ENCODE measurements at places on chromosomes 3 and 15.

GRCh38 chr15:41554915-41555314 is 4.1 kb upstream of the TYRO3 start:
- no peak for DNase-seq

GRCh38 chr15:64895285-64896065 is 16.2 kb upstream of the ANKDD1A start:
- no peak for DNase-seq

DNA sequence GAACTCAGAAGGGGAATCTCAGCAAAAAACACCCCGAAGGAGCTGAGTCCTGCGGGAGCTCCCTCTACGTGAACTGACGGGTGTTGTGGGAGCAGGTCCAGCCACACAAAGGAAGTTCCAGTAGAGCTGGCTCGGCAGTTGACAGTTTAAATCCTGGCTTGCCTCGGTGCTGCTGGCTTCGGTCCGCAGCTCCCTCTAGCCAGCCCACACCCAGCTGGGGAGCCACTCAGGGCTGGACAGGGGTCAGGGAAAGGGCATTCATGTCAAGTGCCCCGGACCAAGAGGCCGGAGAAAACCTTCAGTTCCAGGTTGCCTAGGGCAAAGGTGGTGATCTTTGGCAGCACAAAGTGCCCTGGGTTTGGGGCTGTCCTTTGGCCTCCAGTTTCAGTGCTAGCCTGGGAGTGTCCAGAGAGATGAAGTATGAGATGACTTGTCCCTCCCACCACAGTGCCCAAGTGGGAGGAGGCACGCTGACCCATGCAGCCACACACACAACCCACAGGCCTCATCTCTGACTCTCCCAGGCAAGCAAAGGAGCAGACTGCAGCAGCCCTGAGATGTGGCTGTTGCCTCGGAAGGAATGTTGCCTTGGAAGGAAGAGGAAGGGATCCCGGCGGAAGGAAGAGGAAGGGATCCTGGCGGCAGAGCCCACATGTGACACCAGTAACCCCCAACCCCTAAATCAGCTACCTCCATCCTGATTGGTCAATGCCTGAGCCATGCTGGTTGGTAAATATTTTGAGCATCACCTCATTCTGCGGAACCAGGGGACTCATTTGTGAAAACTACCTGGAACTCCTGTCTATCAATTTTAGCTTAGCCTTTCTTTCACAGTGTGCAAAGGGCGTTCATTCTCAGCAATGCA is 13.9 kb upstream of the ANPEP start:
- DNase-seq = no peak

DNA sequence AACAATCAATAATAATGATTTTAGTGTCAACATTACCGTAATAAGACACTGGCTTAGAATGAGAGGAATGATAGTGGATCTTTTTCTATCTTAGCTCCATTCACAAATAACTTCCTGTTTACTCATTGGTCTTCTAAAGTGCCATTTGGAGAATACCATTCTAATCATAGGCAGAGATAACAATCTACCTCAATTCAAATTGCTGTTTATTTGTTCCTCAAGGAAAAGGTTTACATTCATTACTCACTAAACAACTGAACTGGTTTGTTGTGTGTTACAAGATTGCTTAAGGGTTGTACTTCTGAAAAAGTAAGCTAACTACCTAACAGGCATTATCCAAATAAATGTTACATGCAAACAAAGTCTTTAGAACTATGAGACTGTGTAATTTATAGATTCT is 8.1 kb upstream of the PCOLCE2 start:
- DNase-seq = no peak

DNA sequence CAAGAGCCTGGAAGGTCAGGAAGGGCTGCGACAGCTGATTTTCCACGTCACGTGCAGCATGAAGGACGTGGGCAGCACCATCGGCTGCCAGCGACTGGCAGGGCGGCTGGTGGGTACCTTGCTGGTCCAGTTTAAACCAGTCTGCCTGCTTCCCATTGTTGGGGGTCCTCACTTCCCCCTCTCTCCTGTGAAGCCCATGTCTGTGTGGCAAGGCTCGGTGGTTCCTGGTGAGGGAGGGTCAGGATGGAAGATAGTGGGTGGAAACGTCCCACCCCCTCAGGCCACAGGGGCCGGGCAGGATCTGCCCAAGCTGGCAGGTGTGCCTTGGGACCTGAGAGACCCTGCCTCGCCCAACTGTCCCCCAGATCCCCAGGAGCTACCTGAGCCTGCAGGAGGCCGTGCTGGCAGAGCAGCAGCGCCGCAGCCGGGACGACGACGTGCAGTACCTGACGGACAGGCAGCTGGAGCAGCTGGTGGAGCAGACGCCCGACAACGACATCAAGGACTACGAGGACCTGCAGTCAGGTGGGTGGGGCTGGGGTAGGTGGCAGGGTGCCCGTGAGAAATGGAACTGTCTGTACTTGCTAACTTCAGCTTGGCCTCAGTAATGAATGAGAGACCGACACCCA is 108.2 kb downstream of the LRRK1 start:
- DNase-seq = no peak

DNA sequence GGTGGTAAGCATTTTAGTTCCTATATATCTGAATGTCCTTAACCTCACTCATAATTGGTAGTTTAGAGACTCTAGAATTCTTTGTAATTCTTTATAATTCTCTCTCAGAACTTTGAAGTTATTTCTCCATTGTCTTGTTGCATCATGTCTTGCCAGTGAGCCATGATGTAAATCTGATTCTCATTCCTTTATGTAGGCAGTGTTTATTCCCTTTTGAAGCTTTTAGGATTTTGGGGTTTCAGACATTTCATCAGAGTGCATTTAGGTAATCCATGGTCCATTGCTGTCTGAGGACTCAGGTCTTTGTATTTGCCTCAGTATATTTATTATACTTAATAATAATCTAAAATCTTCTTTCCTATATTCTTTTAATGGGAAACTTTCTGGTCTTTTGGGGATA is 20.6 kb downstream of the CMC1 start:
- DNase-seq = no peak

GRCh38 chr3:47299381-47300318 is 16.9 kb downstream of the KLHL18 start:
- DNase-seq = no peak

- DNase-seq = no peak
Measured at GRCh38 chr3:17182166-17182565, 297.4 kb downstream of the PLCL2 start.

DNA sequence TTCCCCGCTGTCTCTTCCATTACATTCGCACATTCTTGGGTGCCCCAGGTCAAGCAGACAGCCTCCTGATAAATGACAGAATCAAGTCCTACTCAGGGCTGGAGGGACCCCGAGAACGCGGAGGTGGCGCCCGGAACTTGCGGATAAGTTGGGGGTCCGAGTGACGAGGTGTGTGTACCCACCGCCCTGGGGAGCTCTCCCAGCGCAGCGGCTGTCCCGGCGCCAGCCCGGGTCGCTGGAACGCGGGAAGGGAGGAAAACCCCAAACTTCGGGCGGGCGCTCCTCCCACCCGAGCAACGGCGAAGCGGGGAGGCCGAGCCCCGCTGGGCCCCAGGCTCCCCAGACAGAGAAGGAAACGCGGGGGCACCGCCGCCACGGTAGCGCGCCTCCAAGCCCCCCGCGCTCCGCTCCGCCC is 550 bp downstream of the CLN6 start:
- no peak for DNase-seq

- DNase-seq = no peak
Measured at GRCh38 chr15:33584797-33585196, 274.0 kb downstream of the RYR3 start.

DNA sequence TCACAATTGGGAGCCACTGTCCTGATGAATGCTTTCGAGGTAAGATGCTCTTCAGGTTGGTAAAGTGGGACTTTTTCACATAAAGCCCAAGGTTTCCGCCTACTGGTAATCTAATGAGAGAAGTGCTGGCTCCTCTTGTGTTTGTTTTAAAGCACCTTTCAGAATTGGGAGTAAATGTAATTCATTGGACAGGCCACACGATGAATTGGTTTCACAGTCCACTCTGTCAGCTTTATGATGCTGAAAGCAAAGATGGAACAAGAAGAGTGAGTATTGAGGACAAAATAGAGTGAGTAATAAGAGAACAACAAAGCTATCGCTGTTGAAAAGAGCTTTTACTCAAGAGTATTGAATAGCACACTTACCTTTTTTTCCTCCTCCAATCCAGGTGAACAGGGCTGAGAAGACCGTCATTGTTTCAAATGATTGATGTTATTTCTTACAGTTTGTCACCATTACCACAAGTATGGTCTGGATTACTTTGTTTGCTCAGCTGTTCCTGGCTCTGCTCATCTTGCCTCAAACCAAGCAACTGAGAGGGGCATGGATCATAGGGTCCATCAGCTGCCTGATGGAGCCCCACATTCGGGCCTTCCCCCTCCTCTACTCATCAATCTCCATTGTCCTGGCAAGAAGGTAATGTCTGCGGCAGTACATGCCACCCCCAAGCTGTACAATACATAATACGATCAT is 136.1 kb upstream of the CNTN4 start:
- no peak for DNase-seq

DNA sequence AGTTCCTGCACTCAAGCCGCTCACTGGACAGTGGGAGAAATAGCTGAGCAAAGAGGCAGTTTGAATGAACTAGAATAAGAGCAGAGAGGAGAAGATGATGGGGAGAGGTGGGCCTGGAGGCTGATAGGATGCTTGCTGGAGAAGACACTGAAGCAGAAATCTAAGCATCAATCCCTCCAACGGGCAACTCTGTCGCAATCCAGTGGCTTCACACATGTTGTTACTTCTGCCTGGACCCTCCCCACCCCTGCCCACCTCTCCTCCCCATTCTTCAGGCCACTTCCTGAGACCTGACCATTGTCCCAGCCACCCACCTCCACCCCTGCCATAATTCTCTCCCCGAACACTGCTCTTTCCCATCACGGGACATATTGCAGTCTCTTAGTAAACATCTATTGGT is 76.0 kb downstream of the SRGAP3 start:
- no peak for DNase-seq

- DNase-seq = no peak
Measured at GRCh38 chr3:102528727-102529126, 93.9 kb downstream of the ZPLD1 start.
